Hair follicular keratinocyte (primary cell): ENCODE measurements at places on chromosomes 3 and 15. TPM values are rescaled to one million over a fixed set of nuclear protein-coding genes. Genes with fewer than 3 reads are reported as not detected.

The SERINC4 gene
- not detected in 2 replicates for total RNA-seq

The CHRD gene
- total RNA-seq = not detected in 2 replicates

The RHOV gene
- 0.65 and 1.6 TPM in 2 replicates for total RNA-seq

The DUOX1 gene
- 14.2 and 22.7 TPM in 2 replicates for total RNA-seq

The AADACL2 gene
- total RNA-seq = not detected in 2 replicates
